ENCODE measurements at places on chromosomes 7 and 10.

GRCh38 chr10:106957823-106958588, 206.5 kb downstream of the SORCS1 start:
- no peak for DNase-seq

DNA sequence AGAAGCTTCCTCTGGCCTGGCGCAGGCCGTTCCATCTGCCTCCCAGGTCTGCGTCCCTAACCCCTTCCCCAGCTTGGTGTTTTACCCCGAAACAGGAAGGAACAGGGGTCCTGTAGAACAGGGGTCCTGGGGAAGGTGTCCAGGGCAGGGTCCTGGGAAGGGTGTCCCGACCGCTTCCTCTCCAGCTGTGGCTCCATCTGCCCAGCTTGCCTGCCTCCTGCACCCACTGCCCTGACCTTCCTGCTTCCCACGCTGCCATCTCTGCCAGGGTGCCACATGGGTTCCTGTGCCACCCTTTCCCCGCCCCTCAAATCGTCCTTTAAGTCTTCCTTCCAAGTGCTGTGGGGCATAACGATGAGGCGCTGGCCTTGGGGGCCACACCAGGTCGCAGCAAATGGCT, 32.4 kb downstream of the WDR86 start:
- DNase-seq = no peak

GRCh38 chr7:47435889-47436312, 146.0 kb downstream of the TNS3 start:
- DNase-seq = peak; percentile 89

DNA sequence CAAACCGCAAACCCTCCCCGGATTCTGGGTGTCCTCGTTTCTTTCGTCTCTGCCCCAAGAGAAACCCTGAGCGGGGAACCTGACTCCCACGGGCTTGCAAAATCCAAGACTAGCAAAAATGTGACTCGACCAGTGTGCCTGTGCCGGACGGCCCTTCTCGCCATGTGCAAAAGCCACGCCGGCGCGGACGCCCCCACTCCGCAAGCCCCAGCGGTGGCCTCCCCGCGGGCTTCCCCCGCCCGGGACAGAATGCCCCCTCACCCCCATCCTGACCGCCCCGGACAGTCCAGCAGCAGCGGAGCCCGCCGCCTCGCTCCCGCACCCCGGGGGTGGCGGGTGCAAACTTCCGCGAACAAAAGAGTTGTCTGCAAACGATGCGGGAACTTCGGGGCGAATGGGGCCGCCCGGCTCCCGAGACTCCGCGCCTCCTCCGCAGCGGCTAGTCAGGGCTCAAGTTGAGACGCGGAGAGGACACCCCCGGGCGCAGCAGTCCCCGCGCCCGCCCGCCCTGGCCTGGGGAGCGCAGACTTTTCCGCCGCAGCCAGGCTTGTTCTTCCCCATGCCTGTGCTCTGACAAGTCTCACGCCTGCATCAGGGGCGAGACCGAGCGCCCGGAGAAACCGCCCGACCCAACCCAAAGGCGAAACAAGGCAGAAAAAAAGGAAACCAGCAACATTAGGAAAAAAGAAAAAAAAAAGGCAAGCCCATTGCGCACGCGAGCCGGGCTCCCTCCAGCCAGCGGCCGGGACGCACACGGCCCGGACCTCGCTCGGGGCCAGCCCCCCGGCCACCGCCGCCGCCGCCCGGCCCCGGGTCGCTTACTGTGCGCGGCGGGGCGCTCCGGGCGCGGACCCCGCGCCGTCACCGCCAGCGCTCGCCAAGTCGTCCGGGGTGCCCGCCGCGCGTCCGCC, 732 bp downstream of the FAM53B start:
- peak; percentile 39 for DNase-seq

GRCh38 chr10:3766046-3766756, 18.8 kb downstream of the KLF6 start:
- DNase-seq = no peak

- peak; percentile 47 for DNase-seq
Measured at GRCh38 chr7:127844707-127845331, 186.4 kb downstream of the LRRC4 start.
